ENCODE measurements at places on chromosomes 6 and 20.

DNA sequence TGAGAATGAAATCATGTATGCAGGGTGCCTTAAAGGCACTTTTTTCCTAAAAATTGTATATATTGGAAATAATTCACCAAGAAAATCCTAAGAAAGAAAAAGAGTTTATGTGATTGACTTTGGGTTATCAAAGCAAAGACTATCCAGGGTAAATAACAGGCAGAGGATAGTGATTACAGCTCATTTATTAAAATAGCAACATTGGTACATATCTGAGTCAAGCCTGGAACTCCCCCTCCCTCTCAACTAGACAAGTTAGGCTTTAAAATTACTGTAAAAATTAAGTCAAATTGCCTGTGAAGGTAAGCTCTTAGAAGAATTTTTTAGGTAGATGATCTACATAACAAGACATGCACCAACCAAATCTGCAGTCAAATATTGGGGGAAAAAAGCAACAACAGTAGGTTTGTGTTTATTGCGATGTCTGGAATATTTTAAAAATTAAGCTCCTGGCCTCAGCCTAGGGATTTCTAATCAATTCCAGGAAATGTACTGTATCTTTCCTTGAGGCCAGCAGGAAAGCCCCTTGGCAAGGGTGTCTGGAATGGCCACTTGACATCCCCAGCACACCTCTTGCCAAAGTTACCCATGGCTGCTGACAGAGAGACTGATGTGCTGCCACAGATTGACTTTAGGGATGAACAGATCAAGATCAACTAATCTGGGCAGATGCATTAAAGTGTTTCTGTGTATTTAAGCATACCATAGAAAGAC lies 31.2 kb upstream of the HBS1L start:
- DNase-seq: no peak

DNA sequence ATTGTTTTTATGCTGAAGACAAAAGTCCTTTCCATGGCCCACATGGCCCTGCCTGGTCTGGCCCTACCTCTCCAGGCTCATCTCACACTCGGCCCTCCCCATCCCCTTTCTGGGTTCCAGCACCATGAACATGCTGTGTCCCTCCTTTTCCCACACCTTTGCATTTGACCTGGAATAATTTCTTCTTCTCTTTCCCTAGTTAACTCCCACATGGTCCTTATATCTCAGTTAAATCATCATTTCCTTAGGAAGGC lies 38.9 kb downstream of the PIGU start:
- DNase-seq: no peak

DNA sequence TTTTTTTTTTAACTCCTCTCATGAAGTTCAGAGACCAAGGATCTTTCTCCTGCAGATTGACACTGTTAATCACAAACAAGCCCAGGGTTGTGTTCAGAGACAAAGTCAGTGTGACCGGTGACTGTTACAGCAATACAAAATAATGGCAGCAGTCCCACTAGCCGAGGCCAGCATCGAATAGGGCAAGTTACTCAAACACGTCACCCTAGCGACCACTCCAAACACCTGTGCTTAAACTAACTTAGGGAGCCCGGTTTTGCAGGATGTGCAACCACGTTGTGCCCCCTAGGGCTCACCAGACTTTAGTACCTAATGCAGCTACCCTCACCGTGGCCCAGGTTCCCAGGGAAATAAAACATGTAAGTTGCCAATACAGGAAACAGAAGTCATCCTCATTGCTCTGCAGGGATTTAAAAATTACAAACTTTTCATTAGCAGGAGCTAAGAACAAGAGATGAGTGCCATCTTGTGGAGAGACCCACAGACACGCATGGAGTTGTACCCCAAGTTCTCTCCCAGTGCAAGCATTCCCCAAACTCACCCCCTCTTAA lies 38.1 kb downstream of the FAM50B start:
- DNase-seq: no peak

GRCh38 chr6:33957892-33958525 lies 154.2 kb upstream of the MLN start:
- no peak for DNase-seq

- DNase-seq: no peak
These were observed 22.3 kb upstream of the AFDN start for GRCh38 chr6:167804281-167805013.

DNA sequence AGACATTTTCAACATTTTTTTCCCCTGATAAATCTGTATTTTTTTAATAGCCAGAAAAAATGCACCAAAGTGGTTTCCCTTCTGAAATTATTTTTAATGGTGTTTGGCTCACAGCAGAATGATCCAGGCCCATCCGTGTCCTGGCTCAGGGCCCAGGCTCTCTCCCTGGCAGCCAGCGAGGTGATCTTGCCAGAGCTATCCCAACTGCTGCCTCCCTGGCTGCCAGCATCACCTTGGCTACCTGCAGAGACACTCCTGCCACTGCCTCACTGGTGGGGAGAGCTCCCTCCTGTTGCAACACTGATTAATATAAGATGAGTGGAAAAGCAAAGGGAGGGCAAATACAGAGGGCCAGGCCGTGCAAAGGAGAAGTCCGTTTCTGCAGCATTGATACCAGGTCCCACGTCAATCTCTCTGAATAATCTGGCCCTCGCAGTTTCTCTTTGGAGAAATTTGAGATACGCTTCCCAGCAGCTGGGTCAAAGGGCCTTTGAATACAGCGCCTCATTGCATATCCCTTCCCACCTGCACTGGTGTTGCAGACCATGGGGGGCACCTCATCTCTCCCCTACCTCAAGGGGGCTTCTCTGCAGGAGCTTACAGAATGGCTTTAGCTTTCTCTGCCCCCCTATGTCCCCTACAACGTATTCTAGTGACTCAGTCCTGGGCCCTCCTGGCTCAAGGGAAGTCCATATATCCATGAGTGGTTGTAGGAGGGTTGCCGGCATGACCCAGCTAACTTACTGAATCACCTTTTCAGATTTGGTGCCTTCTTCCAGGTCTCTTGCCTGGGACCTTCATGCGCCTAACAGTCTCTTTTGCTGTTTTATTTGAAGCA lies 12.8 kb upstream of the DSTN start:
- no peak for DNase-seq

DNA sequence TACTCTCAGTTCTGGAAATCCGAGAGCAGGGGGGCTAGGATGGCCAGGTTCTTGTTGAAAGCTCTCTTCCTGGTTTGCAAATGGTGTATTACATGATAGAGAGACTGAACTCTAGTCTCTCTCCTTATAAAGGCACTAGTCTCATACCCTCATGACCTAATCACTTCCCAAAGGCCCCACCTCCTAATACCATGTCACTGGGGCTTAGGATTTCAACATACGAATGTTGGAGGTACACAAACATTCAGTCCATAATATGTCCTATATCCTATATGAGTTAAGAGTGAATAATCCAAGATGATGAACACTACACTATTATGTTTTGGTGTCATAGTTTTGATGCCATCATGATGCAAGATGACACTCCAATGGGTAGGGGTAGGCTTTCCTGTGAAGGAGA lies 20.0 kb upstream of the TXLNB start:
- DNase-seq: no peak

Data from cortex of kidney (tissue), 1 donor.